ENCODE measurements at places on chromosomes 12 and 14.

- DNase-seq, result no peak
Observed at GRCh38 chr14:67602995-67603545, 3.0 kb upstream of the PIGH start.

GRCh38 chr14:87257421-87257820 lies 735.6 kb downstream of the GALC start:
- no peak for DNase-seq

GRCh38 chr12:92362785-92363184 lies 217.1 kb upstream of the BTG1 start:
- DNase-seq, result no peak

DNA sequence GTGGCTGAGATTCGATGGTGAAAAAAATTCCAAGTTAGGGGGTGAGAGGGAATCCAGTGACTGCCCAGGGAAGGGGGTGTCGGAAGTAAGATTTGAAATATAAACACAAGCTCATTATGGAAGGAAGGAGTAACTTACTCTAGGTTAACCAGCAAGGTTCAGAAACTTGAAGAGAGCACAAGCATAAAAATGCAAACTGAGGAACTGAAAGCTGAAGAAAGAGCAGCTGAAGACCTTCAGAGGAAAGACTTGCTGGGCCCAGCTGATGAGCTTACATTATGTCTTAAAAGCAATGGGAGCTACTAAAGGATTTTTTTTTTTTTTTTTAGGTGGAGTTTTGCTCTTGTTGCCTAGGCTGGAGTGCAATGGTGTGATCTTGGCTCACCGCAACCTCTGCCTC lies 189.7 kb upstream of the GRIN2B start:
- no peak for DNase-seq

DNA sequence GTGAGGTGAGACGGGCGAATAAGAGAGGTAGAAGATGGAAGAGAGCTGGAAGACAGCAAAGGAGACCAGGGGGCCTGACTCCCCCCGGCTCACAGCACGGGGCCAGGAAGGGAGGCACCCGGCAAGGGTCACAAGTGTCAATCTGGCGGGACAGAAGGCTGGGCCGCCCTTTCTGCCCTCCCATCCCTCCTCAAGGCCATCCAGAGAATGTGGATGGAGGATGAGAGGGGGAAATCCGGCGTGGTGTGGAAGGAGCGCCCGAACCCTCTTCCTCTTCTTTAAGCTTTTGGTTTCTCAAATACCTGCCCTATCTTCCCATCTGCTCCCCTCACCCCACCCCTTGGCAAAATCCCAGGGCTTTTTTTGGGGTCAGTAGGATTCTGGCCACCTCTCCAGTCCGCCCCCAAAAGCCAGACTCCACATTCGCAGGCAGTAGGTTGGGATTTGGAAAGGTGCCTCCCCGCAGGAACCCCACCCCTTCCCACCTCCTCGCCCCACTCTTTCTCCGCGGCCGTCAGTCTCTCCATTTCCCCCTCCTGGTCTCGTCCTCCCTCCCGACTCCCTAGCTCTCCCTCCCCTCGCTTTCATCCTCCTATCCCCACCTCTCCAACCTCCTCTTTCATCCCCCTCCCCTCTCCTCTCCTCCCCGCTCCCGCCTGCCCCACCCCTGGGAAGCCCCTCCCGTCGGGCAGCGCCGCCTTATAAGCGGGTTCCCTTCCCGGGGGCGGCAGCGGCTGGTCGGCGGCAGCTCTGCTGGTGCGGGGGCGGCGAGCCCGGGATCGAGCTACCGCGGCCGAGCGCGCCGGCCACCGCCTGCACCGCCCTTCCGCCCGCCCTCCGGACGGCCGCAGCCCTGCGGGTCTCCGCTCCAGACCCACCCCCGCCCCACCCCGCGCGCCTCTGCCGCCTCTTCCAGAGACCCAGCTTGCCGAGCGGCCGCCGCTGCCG lies at the start of gene PTMS:
Gene PTMS (plus strand): TSS at position 730 of the 948 bp plus-strand sequence. CDS start 343 bp downstream, outside the sequence.
- peak; percentile 96 for DNase-seq

- no peak for DNase-seq
Observed at GRCh38 chr14:34930591-34931091, 52.2 kb upstream of the SRP54 start.

GRCh38 chr12:89895591-89895990 lies 187.0 kb upstream of the ATP2B1 start:
- no peak for DNase-seq

DNA sequence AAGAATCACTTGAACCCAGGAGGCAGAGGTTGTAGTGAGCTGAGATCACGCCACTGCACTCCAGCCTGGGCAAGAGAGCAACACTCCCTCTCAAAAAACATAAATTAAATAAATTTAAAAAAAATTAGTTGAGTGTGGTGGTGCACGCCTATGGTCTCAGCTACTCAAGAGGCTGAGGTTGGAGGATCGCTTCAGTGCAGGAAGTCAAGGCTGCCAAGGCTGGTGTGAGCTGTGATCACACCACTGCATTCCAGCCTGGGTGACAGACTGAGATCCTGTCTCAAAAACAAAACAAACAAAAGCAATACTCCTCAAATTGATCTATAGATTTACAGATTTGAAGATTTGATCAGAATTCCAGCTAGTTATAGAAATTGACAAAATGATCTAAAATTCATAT lies 92.7 kb upstream of the RESF1 start:
- no peak for DNase-seq

- DNase-seq, result no peak
Observed at GRCh38 chr14:94543449-94544124, 17.7 kb upstream of the SERPINA4 start.

GRCh38 chr12:68367116-68367515 lies 35.0 kb upstream of the MDM1 start:
- DNase-seq, result no peak

DNA sequence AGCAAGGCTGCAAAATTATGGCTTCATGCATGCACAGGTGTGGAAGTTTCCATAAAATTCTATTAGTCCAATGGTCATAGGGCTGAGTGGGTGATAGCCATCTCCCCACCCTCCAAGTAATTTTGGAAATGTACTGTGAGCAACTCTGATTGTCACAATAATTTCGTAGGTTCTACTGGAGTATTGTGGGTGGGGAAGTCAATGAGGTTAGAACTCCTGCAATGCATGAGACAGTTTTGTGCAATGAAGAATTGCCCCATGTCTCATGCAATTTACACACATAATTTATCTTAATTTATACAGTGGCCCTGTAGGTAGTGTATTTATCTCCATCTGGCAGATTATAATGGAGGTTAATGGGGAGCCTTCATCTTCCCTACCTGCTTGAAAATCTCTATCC lies 20.5 kb downstream of the IFNG start:
- no peak for DNase-seq

DNA sequence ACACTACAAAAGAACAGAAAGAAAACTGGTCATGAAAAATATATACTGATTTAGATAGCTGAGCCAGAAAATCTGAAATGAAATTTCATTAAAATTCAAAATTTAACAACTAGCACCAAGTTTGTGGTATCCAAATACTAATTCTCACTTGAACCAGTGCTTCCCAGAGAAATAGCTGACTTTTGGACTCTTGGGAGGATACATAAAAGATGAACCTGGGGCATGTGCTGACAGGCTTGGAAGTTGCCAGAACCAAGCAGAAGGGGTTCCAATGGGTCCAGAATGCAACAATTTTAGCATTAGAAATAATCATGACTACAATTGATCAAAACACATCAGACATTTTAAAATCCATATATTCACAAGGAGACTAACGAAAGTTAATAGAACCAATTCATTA lies 175.0 kb downstream of the MDGA2 start:
- no peak for DNase-seq

GRCh38 chr12:67062193-67062592 lies 207.0 kb upstream of the CAND1 start:
- no peak for DNase-seq

DNA sequence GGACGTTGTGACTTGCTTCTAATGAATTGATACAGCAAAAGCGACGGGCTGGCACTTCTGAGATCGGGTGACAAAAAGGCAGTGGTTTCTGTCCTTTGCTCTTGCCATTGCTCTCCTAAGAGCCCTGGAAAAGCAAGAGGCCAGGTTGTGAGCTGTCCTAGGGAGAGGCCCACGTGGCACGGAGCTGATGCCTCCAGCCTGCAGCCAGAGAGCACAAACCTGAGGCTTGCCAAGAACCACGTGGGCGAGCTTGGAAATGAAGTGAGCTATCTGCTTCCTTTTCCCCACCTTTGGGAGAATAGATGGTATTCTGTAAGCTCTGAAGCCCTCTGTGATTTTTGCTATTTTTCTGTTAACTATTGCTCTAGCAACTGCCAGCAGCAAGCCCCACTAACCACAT lies 26.4 kb upstream of the NOS1 start:
- no peak for DNase-seq

DNA sequence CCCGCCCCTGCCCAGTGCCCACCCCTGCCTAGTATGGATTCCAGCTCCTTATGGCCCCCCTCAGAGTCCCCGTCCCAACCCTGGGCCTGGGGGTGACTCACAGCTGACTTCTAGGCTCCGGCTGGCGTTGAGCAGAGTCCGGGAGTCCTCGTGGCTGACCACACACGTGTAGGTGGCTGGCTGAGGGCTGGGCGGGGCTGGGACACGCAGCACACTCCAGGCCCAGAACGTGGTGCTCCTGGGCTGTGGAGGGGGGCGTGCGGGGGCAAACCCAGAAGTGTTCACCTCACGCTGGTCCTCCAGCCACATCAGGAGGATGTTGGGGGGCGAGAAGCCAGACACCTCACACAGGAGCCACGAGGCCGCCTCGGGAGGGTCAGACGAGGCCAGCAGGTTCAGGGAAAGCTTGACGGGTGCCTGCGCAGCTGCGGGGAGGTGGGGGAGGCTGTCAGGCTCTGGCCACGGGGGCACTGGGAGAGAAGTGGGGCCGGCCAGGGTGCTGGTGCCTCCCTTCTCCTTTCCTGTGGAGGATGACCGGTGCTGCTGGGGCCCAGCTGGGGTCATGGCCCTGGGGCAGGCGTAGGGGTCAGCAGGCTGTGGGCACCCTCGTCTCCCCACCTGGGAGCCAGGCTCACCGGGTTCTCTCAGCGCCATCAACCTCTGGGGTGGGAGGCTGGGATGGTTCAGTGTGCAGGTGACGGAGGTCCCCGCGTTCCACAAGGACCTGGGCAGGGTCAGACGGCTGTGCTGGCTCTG lies 314.1 kb downstream of the TMEM121 start:
- DNase-seq, result no peak

- DNase-seq, result peak; percentile 78
Observed at GRCh38 chr14:71467361-71467811, 464.8 kb upstream of the RGS6 start.

DNA sequence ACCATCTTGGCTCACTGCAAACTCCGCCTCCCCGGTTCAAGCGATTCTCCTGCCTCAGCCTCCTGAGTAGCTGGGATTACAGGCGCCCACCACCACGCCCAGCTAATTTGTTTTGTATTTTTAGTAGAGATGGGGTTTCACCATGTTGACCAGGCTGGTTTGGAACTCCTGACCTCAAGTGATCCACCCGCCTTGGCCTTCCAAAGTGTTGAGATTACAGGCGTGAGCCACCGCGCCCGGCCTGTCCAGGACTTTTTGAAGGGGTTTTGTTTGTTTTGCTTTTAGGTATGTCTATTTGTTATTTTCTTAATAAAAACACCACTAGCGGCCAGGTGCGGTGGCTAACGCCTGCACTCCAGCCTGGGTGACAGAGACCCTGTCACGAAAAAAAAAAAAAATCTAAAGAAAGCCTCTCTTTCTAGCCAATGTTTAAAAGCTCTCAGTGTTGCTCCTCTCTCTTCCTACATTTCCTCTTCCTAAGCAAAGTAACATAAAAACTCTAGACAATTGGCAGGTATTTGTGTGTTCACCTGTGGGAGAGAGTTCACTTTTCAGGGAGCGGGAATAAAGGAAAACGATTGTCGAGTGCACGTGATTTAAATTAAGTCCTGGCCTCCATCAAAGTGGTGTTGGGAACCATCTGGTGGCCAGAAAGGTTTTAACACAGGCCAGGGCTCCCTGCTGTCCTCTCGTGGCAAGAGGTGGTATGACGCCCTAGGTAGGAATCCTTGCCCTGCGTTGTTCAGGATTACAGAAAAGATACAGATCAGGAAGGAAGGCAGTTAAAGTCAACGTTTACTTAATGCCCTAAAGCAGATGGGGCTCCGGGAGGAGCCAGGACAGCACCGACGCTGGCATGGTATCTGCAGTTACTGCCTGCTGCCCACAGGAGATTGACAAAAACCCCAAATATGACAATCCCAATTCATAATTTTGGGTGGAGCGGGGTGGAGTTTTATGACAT lies 36.2 kb upstream of the ATP23 start:
- peak; percentile 87 for DNase-seq

GRCh38 chr12:82593143-82593542 lies 93.6 kb upstream of the TMTC2 start:
- no peak for DNase-seq

GRCh38 chr12:77401064-77401769 lies 335.8 kb upstream of the E2F7 start:
- DNase-seq, result no peak

DNA sequence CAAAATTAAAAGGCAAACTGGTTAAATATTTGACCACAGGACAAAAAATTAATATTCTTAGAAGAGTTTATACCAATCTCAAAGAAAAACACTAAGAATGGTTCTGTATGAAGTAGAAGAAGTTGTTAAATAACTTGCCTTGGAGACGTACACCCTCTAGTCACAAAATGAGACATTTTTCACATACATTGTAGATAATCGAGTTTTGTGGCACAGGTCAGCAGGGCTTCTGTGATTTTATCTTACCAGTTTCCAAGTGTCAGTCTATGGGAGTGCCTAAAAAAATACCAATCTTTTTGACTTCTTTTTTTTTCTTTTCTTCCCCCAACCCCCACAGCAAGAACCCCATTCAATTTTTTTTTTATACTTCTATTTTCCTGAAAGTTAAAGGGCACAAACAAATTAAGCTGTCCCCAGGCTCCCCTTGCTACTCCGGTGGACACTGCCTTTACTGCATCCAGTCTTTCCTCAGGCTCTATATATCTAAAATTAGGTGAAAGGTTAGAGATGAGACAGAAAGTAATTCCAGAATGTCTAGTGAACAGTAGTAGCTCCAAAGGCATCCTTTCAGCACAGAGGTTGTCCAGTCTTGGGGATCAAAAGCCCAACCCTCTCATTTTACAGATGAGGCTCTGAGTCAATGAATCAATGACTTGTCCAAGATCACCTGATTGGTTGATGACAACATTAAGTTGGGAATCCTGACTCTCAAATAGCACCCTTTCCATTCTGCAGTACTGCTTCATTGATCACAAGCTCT lies 6.2 kb downstream of the LIMA1 start:
- DNase-seq, result peak; percentile 8

GRCh38 chr12:104741077-104741476 lies 217.0 kb downstream of the SLC41A2 start:
- no peak for DNase-seq

DNA sequence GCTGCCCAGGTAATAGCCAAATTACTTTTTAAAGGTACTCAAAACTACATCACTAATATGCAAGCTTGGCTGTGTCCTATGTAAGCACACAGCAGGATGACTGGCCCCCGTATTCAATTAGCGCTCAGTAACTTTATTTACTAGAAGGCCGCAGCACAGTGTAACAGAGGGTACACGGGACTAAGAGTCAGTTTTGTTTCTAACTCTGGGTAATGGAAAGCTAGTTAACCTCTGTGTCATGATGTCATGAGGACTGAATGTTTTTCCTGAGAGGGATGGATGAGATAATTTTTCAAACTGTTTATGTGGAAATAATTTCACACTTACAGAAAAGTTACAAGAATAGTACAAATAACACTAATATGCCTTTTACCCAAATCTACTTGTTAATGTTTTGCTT lies 27.1 kb downstream of the GALNT4 start:
- no peak for DNase-seq

GRCh38 chr14:100914597-100915021 lies 11.1 kb upstream of the RTL1 start:
- no peak for DNase-seq

Measured in fibroblast of skin of scalp (primary cell).